ENCODE measurements at places on chromosomes 4 and X.
A peak's percentile ranks its signal among the peaks of the same experiment; 100 is the strongest.

DNA sequence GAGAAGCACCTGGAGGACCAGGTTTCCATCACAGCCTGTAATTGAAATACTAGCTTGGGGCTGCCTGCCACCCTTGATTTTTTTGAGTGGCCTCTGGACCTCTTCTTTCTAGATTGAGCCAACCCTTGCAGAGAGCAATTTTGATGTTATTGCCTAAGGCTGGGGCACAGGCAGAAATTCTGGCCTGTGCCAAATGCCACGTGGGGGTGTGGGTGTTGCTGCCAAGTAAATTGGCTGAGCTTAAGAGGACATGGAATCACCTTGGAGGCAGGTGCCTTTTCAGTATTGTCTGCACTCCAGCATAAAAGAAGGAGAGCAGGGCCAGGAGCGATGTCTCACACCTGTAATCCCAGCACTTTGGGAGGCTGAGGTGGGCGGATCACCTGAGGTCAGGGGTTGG lies 286.1 kb upstream of the PRPS2 start:
- no peak for DNase-seq

DNA sequence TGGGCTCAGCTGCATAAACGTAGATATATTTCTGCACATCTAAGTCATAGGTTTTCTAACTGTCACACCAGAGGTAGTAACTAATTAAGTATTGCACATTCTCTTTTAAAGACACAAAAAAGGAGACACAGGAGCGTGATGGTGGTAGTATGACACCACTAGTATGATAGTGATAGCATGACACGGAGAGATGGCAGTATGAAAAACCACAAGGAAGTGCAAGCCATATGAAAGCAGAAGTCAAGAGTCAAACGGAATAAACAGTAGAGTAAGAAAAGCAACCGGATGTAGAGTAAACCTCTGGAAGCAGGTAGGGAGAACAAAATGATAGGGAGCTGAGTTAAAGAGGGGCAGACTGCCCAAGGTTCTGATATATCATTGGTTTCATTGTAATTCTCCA lies 382.2 kb upstream of the INTU start:
- DNase-seq = no peak

DNA sequence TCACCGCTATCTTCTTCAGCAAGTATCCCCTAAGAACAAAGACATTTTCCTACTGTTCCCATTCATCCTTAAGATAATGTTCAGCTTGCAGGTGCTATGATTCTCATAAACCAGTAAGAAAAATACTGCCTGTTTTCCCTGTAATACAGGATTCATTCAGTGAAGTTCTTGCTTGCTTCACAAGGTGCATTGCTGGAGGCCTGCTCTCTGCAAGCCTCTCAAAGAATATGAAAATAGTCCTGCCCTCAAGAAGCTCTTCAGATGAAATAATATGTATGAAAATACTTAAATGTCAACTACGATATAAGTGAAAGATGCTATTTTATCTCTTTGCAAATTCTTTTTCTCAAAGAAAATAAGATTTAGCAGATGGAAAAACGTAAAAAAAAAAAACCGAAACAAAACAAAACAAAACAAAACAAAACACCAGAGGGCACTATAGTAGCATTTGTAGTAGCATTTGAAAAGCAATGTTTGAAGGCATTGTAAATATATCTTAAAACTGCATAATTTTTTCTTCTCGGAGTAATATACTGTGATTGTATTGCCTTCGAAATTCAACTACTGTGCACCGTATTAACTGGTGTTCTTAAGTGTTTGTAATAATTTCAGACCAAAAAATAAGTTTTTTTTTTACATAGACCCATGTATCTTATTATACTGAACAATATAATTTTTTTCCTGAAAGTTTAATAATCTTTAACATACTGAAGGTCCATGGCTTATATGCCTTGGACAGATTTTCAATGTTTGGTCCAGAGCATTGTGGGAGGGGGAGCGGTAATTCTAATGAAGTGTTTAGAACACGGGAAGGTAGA lies 26.0 kb downstream of the ADH4 start:
- no peak for DNase-seq

DNA sequence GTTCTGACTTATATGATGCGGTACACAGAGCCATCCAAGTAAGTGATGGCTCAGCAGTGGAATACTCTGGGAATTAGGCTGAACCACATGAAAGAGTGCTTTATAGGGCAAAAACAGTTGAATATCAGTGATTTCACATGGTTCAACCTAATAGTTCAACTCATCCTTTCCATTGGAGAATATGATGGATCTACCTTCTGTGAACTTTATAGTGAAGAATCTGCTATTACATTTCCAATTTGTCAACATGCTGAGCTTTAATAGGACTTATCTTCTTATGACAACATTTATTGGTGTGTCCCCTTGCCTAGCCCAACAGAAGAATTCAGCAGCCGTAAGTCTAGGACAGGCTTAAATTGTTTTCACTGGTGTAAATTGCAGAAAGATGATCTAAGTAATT lies 15.4 kb upstream of the AFP start:
- no peak for DNase-seq

- DNase-seq = no peak
These were observed 99.6 kb downstream of the PCDH18 start for GRCh38 chr4:137432446-137433311.

GRCh38 chr4:55438314-55438713 lies 42.6 kb downstream of the TMEM165 start:
- DNase-seq = no peak

- no peak for DNase-seq
These were observed 10.7 kb downstream of the CLNK start for GRCh38 chr4:10673817-10674369.

- no peak for DNase-seq
These were observed 41.6 kb upstream of the STIM2 start for GRCh38 chr4:26819026-26819425.

DNA sequence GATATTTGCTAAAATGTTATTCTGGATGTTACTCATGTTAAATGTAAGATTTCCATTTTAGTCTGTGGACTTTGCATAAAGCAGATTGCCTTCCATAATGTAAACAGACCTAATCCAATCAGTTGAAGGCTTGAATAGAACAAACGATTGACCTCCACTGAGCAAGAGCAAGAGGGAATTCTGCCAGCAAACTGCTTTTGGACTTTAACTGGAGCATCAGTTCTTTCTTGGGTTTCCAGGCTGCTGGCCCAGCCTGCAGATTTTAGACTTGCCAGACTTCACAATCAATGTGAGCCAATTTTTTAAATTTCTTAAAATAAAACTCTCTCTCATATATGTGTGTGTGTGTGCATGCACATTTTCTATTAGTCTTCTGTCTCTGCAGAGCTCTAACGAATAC lies 1248.8 kb downstream of the ADGRL3 start:
- DNase-seq = no peak

- no peak for DNase-seq
These were observed 116.3 kb downstream of the MSN start for GRCh38 chrX:65783746-65784145.

DNA sequence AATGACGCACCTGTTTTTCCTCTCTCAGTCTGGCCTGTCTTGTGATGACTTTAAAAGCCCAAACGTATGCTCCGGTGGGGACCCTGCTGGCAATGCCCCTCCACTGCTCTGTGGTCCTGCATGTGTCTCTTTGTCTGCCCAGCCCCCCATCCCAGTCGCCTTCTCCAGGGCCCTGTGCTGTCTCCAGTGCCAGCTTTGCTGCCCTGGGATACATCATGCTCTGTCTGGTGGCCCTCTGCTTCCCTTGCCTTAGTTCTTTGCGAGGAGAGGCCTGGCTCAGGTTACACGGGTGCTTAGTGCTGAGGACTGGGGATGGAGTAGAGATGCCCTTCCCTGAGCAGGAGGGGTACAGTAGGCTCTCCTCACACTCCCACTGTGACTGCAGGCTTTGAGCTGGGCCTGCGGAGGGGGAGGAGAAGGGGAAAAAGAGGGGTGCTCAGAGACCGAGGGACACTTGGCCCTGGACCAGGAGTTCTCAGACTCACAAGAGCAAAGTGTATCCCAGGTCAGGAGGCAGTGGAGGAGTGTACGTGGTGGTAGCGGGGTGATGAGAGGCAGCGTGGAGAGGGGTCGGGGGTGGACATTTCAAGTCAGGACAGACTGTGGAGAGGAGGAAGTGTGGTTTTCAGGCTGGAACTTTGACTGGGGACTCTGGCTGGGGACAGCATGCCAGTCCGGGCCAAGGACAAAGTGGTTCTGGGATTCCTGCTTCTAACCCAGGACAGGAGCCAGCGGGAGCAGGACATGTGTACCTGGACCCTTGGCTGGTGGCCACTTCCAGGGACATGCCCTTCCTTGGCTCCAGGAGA lies 2.8 kb downstream of the APLN start:
- DNase-seq = no peak

DNA sequence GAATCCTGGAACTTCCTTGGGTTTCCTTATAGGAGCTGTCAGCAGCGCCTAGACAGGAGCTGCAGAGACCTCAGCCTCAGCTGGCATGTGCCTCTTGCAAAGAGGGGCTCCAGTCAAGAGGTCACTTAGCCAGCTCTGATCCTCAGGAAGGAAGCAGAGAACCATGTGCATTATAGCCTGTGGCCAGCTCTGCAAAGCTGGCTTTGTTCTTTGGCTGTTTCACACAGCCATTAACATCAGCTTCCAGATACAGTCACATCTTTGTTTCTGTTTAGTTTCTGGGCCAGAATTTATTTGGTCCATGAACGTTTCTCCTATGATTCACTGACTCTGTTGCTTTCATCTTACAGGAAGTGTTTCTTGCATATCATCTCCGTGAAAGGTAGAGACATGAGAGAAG lies 92.4 kb downstream of the CC2D2A start:
- no peak for DNase-seq

- no peak for DNase-seq
These were observed 1.8 kb upstream of the HSD17B10 start for GRCh38 chrX:53435997-53436396.

- no peak for DNase-seq
These were observed 555.3 kb downstream of the TRAM1L1 start for GRCh38 chr4:116530048-116530447.

- no peak for DNase-seq
These were observed 373.4 kb downstream of the PDGFC start for GRCh38 chr4:156598138-156598681.

DNA sequence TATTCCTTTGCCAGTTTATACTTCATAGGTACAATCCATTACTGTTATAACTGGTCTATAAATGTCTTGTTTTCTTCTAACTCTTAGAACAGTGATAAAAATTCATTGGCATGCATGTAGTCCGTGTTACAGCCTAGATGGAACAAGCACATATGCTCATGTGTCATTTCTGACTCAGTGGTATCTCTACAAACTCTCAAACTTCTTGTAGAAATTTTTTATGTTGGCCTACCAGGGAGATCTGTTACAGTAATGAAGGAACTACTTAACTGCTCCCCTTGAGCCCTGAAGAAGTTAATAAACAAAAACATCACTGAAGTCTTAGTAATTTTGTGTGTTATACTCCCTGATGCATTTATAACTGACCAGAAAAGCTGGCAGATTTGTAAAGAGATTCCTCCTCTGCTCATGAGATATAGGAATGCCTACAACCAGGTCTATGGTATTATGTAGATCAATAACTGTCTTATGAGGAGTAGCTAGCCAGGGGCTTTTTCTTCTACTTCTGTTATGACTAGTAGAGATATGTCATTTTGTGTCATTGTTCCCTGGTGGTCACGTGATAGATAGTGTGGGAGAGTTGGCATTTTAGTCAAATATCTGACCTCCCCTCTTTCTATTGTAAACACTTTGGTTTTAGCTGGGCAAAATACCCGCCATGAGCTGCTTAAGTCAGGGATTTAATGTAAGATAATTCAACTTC lies 53.7 kb upstream of the FAAH2 start:
- DNase-seq = no peak

- peak; percentile 61 for DNase-seq
These were observed 113.7 kb downstream of the USP46 start for GRCh38 chr4:52545099-52546069.

GRCh38 chr4:10703766-10704429 lies 19.3 kb upstream of the CLNK start:
- no peak for DNase-seq

DNA sequence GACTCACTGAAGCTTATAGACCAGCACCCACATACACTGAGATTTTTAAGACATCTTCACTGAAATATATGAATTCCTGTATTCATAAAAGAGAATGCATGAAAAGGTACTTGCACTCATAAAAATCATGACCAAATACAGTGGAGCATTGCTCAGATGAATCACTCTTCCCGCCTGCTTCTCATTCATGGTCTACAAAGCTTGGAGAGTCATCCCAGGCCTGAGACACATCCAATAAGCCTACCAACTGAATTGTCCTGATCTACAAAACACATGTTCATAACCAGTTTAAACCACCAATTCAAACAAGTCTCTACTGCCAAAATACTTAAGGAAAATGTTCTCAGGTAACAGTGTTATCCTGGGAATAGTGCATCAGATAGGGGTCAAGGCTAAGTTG lies 38.1 kb downstream of the PROM1 start:
- no peak for DNase-seq

Measured in Panc1 (cell line).